HS-5 (cell line): ENCODE measurements at places on chromosomes 4 and X.

DNA sequence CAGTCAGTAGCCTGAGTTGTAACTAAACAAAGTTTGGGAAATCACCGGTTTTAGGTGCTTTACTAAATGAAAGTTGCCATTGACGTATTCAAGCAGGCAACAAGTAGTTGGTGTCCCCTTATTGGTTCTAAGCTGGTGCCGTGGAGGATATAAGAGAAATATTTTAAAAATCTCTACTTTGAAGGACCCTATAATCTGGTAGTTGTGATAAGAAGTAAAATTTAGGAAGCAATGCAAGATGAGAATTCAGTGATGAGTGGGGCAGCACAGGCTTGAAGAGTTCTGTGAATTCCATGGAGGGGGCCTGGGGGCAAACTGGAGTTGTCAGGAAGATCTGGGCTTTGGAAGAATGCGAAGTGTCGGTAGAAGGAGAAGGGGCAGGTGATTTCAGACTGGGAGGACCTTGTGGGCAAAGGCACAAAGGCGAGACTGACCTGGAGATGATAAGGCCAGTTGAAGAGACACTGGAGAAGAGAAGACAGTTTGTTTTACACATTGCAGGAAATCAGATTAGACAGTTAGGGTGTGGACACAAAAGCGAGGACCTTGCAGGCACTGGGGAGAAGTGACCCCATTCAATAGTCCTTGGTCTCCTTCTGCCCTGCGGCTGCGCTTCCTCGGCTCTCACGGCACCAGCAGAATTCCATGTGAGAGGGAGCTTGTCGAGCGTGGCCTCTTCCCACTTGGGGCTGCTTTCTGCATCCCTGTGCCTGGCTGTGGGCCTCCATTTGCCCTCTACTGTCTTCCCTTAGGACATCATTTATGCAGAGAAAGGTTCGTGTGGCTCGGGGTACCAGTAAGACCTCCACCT is 1.3 kb downstream of the RHOH start:
- DNase-seq, result no peak

DNA sequence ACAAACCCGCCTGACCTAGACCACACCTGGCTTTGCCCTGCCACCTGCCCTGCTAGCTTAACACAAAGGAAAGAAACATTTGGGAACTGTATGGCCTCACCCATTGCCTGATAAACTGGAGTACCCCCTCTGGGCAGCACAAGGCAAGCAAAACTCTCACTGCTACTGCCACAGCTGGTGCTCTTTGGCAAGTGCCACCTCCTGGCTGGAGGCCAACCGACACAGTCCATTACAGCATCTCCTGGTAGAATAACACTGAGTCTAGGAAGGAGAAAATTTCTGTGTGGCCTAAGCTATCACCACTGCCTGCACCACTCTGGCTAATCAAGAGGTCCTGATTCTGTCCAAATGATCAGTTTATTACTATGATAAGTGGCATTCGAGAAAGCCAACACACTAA is 18.9 kb upstream of the SPANXN3 start:
- no peak for DNase-seq

DNA sequence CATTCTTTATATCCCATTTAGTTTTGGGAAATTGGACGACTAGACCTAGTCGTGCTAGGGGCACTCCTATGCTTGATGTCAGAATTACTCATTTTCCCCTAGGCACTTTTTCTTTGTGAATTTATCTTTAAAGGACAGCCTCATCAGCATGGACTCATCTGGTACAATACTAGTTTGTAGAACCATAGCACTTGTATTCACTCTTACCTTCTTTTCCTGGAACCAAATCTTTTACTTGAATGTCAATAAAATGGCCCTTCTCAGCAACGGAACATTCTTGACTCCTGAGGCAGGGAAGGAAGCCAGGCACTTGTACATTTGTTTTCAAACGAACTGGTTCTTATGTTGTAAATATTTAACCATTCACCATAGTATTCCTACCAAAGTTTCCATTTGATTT is 187.1 kb downstream of the SHROOM3 start:
- DNase-seq, result no peak

- peak; percentile 9 for DNase-seq
Measured at GRCh38 chrX:76148753-76149152, 24.1 kb upstream of the PBDC1 start.

DNA sequence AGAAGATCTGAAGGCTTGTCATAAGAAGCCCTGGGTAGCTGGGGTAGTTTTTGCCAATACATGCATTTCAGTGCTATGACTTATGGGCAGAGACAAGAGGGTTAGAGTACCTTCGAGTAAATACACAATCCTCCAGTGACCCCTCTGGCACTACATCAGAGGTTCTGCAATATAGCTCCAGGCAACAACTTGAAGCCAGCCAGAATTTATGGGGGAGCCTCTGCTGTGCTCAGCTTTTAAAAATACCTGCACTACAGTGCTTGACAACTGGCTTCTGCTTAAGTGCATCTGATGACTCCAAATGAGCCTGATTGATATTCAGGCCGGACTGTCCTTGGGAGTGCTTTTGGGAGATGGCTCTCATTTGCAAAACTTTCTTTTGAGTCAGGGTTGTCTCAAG is 44.9 kb upstream of the SMAD1 start:
- no peak for DNase-seq

GRCh38 chrX:14697451-14697850 is 168.1 kb downstream of the GLRA2 start:
- DNase-seq, result no peak

DNA sequence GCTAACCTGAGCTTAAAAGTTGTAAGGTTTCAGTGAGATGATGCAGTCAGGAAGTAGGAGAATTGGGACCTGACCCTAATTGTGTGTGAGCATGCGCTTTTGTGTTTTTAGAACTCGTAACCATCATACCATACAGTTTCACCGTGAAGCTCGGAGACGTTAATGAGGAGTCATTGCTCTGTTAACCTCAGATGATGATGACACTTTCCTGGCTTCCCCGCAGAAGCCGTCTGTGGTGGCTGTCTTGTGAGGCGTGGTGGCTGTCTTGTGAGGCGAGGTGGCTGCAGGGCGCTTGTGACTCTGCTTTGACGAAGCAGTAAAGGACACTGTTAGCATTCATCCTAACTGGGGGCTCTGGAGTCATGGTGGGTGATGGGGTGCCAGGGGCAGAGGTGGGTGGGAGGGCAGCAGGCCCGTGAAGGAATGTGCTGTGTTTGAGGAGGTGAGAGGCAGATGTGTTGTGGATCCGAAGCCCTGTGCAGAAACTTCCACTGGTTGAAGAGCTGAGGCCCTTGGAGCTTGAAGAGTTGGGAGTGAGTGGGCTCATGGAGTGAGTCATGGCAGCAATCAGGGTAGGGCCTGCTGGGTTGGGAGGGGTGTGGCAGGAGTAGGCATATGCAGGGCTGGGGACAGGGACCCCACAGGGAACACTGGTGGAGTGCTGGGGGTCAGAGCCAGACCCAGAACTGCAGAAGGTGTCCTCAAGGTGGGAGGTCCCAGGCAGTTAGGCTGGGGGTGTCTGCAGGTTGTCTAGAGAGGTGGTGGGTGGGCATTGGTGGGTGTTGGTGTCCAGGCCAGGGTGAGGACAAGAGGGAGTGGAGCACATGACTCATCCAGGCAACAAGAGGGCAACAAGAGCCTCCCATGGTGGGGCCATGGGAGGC is 57.4 kb downstream of the NSD2 start:
- DNase-seq, result no peak

GRCh38 chr4:1695913-1696312 is 11.8 kb upstream of the FAM53A start:
- DNase-seq, result no peak

- DNase-seq, result no peak
Measured at GRCh38 chrX:135931644-135932487, 38.4 kb downstream of the SAGE1 start.

DNA sequence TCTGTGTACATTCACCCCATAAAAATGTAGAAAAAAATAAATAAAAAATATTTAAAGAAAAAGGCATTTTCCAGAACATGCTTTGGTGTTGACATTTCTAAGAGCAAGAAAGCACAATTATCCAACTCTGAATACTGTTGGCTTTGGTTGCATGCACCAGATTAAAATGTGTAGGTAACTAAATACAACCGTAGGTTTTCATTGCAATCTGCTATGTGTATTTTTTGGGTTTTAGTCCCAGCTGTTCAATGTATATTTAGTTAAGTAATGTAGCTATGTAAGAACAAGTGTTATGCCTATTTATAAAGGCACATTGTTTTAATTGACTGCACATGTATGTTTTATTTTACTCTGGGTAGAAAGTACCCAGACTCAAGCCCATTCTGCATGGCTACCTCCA is 108.1 kb upstream of the PAQR3 start:
- no peak for DNase-seq

DNA sequence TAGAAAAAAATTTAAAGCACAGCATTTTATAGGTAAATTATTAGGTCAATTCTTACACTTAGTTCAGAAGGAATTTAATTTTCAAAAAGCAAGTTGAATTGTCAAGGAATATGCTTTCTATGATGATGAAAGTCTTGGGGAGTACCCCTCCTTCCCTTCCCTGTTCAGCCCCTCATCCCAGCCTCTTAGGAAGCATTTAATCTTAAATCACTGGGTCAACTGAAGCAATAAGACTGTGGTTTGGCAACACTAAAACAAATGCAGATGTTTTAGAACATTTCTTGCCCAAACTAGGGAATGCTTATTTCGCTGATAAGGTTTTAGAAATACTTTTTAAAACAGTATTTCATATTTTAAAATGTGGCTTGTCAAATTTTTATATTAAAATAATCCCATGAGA is 19.1 kb upstream of the ARSJ start:
- DNase-seq, result no peak

DNA sequence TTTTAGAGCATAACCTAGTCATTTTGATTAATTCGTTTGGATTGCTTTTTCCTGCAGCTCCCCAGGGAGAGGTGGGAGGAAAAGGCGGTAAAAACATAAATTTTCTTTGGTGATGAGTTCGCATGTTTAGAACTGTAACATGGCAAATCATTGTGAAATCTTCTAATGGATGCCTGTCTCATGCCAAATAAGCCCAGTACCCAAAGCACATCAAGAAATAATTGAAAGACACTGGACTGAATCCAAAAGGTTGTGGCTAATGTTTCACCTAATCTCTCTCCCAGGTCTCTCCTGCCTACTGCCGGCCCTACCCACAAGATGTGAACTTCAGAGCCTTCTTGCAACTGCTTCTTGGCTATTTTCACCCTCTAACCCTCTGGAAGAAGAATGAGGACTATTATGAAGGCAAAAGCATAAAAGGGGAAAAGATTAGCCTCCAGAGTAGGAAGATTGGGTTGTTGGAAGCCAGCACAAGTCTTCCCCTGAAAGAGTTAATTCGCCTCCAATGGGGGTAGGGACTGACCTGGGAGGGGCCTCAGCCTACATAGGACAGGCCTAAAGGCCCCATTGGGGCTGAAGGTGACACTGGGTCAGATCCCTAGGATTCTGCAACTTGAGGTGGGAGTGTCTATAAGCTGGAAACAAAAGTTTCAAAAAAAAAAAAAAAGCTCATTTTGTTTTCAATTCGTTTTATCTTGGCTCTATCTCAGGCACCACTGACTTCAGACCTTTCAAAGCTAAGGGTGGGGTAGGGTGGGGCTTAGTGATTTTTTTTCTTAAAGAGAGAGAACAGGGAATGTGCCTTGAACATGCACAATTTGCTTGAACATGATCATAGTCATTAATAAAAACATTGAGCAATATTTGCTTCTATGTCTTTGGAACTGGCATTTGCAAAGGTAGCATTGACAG is 278.6 kb upstream of the KLF3 start:
- no peak for DNase-seq

DNA sequence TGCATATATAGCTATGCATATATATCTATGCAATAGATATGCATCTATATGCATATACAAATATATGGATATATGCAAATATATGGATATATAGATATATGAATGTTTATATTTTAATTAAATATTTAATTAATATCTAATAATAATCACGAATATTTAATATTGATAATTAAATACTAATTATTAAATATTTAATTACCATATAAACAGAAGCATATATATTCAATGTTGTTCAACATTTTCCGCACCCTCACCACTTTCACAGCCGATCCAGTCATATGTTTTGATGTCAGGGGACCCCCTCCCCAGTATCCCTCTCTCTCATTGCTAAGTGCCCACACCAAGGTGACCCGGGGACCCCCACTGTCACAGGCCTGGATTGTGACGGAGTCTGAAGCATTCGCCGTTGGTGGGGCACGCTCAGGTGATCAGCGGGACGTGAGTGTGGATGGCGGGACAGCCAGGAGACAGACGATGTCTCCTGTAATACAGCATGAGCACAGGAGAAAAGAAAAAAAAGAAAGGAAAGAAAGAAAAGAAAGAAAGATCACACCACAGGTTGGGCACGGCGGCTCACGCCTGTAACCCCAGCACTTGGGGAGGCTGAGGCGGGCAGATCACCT is 199.7 kb downstream of the CRLF2 start:
- DNase-seq, result no peak

- no peak for DNase-seq
Measured at GRCh38 chrX:66164470-66164869, 423 bp downstream of the HEPH start.

GRCh38 chr4:95850161-95850560 is 10.3 kb downstream of the PDHA2 start:
- DNase-seq, result no peak

DNA sequence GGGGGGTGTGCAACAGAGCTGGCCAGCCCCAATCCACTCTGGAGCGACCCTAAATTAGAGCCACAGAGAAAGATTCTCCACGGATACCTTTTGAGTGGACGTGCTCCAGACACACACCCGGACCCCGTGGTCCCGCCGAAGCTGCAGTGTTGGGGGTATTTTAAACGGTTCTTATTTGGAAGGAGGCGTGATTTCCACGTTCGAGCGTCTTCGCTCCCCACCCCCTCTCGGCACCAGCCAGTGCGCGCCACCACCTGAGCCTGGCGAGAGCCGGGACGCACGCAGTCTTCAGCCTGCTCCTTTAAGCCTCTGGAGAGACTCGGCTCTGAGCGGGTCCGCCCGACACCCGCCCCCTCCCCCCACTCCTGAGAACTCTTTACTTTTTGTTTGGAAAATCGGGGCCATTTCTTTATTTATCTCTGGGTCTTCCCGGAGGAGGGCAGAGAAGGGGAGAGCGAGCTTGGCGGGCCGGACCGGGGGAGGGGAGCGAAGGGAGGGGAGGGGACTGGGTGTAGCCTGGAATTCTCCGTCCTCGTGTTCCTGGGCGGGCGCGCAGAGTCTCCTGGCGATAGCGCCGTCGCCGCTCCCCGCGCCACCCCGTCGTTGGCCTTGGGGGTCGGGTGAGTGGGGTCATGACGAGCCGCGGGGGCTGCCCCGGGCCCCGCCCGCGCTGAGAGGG is 668 bp upstream of the PTCHD1 start:
- DNase-seq, result no peak
